ENCODE measurements at places on chromosomes 3 and 15. TPM values are rescaled to one million over a fixed set of nuclear protein-coding genes. Genes with fewer than 3 reads are reported as not detected.
A peak's percentile ranks its signal among the peaks of the same experiment; 100 is the strongest.

Gene SERPINI2
- not detected for total RNA-seq

Gene TPRG1
- not detected for total RNA-seq

Gene CCDC54
- not detected for total RNA-seq

Gene RTP4
- total RNA-seq = 2.5 TPM

- no peak for DNase-seq
Observed at GRCh38 chr15:81338170-81339007, 14.4 kb upstream of the STARD5 start.

GRCh38 chr3:129226374-129226773 is 23.0 kb upstream of the COPG1 start:
- peak; percentile 76 for DNase-seq

DNA sequence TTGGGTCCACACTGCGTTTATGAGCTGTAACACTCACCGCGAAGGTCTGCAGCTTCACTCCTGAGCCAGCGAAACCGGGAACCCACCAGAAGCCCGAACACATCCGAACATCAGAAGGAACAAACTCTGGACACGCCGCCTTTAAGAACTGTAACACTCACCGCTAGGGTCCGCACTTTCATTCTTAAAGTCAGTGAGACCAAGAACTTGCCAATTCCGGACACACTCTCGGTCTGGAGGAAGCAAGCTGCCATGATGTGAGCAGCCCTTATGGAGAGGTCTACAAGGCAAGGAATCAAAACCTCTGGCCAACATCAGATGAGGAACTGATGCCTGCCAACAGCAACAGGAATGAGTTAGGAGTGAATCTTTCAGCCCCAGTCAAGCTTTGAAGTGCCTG is 62.9 kb downstream of the SLC28A2 start:
- no peak for DNase-seq

DNA sequence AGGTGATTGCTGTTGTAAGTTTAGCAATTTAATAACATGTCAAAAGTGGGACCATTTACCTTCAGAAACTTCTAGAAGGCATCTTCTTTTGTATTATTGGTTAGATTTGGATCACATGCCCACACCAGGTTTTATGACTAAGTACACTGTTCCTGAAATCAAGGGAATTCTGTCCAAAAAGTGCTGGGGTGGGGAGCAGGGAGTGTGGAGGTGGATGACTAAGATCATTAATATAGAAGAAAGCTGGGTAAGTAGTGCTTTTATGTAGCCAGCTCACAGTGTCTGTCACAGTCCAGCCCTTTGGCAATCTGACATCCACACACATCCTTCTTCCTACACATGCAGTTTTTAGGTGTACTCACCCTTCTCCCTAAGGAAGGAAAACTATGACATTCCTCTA is 120.0 kb downstream of the TMCO5A start:
- no peak for DNase-seq

DNA sequence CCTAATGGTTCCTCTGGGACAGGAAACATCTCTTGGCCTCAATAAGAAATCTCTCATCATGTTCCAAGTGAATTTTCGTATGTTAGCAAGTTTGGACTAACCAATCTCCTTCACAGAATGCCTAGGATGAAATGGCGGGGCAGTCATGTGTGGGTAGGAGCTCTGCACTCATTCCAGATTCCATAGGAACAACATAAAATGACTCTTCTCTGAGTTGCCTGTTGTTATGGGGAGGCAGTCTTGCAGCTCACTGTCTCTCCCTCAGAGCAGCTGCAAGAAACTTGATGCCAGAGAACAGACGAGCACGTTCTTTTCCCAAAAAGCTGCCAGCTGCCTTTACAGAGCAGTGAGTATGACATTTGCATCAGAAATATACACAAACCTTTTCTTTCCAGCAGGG is 34.1 kb downstream of the SPATA12 start:
- DNase-seq = no peak
